Body of pancreas (tissue), 4 donors: ENCODE measurements at places on chromosomes 6 and 20.
A peak's percentile ranks its signal among the peaks of the same experiment; 100 is the strongest.

DNA sequence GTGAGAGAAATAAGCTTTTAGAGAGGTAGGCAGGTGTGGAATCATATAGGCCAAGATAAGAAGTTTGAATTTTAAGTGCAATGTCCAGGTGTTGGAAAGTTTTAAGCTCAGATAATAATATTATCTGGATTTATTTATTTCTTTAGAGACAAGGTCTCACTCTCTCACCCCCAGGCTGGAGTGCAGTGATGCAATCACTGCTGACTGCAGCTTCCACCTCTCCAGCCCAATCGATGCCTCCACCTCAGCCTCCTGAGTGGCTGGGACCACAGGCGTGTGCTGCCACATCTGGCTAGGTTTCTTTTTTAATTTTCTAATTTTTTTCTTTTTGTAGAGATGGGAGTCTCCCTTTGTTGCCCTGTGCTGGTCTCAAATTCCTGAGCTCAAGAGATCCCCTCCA is 5.5 kb upstream of the MAS1L start:
- no peak for DNase-seq

- DNase-seq, result no peak
Observed at GRCh38 chr6:16810411-16810810, 49.2 kb upstream of the ATXN1 start.

- no peak for DNase-seq
Observed at GRCh38 chr6:150331344-150331743, 37.5 kb upstream of the IYD start.

- DNase-seq, result no peak
Observed at GRCh38 chr20:382291-383115, 1.9 kb downstream of the TRIB3 start.

GRCh38 chr6:101918471-101918870 is 525.0 kb downstream of the GRIK2 start:
- DNase-seq, result no peak

DNA sequence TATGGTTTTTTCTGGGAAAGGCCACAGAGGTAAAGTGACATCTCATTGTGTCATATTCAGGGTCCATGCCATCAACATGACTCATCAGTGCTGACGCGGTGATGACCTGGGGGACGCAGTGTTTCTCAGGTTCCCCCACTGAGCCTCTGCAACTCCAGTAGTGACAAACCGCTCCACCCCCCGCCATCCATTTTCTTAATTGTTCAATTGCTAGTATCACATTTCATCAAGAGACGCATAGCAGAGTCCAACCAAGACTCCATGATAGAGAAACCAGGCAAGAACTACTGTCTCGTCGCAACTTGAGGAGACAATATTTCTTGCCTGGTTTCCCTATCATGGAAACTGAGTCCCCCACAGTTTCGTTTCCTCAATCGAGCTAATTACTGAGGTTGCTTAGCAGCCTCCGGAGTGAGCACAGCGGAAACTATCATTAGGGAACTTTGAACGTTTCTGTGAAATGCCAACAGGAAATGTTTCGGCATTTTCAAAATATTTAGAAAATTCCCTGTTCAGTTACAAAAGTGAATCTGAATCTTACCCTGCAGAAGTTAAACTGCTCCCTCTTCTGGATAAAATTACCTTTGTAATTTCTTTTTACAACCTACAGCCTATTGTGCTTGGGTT is 12.2 kb upstream of the SERPINB1 start:
- peak; percentile 71 for DNase-seq

DNA sequence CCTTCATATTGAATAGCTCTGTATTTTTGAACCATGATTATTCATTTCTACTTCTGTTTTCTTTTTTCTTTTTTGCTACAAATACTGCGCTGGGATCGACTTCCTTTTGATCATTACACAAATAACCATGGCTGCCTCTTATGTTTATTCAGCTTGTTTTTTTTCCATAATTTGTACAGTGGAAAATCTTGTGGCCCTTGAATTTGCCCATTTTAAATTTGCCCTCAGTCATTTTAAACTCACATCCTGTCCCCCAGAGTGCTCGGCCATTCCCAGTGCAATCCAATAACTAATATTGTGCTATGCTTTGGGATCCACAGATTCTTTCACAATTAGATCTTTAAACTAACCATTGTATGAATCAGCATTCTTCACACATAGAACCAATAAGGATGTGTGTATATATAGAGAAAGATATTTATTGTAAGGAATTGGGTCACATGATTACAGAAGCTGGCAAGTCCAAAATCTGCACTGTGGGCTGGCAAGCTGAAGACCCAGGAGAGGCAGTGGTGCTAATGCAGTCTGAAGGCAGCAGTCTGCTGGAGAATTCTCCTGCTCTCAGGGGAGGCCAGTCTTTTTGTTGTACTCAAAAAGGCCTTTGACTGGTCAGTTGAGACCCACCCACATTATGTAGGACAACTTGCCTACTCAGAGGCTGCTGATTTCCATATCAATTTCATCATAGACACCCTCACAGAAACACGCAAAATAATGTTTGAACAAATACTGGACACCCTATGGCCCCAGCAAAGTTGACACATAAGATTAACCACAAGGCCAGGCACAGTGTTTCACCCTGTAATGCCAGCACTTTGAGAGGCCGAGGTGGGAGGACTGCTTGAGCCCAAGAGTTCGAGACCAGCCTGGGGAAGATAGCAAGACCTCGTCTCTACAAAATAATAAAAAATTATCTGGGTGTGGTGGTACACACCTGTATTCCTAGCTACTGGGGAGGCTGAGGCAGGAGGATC is 147.1 kb downstream of the MTHFD1L start:
- DNase-seq, result no peak

GRCh38 chr6:36505744-36506534 is 41.3 kb downstream of the STK38 start:
- no peak for DNase-seq
